ENCODE measurements at places on chromosomes 6 and 20.

GRCh38 chr6:167974640-167975344 is 22.7 kb upstream of the KIF25 start:
- DNase-seq, result no peak

DNA sequence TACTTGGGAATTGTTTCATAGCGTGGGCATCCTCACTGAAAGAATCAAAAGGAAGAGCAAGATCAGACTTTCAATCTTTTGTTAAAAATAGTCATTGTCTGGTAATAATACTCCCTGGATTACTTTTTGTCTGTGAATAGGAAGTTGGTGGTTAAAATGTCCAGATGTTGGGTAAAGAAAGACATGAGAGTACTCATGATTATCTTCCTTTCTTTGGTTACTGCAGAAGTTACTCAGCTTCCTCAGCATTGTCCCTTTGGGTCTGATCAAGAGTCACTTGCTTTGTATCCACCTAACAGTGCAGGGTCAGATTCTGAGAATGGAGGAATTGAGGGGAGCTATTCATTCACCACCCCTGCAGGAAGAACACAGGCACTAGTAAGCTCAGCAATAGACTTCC is 54.6 kb downstream of the RIN2 start:
- DNase-seq, result peak; percentile 55

- no peak for DNase-seq
These were observed 686 bp downstream of the COL12A1 start for GRCh38 chr6:75204959-75205775.

DNA sequence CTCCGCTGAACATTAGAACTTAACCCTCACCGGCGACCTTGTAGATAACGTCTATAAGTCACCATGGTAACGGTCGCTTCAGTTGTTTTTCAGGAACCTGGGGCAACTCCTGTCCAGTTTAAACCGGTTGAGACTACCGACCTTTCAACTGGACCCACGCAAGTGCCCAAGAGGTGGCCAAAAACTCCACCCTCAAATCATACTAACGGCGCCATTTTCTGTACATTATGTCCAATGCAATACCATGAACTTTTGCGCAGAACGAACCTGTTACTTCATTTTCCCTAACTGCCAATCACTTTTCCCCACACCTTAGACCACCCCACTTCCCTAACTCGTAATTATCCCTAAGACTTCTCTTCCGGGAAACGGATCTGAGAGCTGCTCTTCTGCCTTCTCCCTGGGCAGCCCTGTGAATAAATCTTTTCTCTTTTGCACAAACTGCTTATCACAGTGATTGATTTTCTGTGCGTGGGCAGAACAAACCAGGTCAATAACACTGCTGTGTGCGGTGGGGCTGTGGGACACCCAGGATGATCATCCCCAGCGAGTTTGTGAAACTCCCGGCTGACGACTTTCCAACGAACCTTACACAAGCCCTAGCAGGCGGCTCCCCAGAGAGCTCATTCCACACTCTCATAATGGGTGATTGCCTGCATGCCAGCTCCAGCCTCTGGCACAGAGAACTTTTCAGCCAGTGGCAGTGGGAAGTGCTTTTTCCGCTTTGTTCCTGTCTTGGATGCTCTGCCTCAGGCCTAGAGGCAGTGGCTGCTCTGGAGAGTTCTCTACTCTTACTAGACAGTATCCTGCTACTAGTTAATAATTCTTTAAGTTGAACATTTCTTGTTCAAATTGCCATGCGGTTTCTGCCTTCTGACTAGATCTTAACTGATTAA is 28.6 kb downstream of the GPX5 start:
- no peak for DNase-seq

- peak; percentile 81 for DNase-seq
These were observed 159.2 kb downstream of the CD109 start for GRCh38 chr6:73854998-73855718.

DNA sequence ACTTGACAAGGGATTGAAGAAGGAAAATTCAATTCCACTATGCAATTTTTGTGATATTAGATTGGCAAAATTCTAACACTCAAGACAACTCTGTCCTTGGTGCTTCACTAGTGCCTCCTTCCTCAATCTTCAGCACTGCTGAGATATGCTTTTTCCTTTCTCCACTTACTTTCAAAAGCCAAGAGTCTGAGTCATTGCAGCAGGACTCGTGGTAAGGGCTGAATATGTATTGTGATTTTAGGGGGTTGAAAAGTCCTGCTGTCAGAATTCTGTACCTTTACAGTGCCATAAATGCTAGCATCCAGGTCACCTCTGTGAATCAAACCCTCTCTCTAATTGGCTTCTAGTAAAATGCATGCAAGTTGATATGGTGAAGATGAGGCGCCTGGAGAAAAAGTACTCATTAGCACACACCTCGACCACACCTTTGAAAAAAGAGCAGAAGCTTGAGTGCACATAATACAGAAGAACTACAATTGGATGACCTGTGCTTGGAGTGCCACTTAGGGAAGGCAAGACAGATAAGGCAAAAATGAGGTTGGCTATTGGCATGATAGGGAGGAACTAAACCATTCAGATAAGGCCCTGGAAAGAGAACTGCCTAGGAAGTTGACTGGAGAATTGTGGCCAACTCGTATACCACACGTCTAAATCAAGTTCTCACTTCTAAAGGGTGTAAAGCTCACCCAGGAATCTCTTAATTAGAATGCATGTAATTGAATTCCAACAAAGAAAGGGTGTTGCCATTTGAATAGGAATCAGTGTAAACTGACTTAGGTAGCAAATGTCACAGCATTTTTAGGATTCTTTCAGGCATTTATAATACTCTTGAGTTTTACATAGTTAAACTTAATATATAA is 43.6 kb upstream of the FAM83B start:
- DNase-seq, result no peak

GRCh38 chr6:111625461-111626391 is 20.0 kb upstream of the TRAF3IP2 start:
- DNase-seq, result no peak

DNA sequence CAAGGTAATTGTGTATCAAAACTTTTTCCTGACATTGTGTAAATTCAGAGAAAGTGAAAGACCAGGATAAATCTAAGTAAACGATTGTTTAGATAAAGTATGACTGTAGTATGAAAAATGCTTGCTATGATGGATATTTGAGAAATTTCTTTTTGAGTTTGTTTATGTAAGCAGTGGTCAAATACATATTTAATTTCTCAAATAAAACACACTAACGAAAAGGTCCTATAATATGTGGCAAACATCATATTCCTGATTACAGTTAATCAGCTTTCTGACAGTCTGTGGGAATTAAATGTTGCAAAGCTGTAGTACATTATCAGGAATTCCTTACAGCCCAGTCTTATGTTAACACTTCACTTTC is 636.9 kb downstream of the MMUT start:
- DNase-seq, result no peak

GRCh38 chr20:42958367-42959069 is 231.2 kb downstream of the PTPRT start:
- no peak for DNase-seq
